ENCODE measurements at places on chromosomes 5 and 9.
A peak's percentile ranks its signal among the peaks of the same experiment; 100 is the strongest.

DNA sequence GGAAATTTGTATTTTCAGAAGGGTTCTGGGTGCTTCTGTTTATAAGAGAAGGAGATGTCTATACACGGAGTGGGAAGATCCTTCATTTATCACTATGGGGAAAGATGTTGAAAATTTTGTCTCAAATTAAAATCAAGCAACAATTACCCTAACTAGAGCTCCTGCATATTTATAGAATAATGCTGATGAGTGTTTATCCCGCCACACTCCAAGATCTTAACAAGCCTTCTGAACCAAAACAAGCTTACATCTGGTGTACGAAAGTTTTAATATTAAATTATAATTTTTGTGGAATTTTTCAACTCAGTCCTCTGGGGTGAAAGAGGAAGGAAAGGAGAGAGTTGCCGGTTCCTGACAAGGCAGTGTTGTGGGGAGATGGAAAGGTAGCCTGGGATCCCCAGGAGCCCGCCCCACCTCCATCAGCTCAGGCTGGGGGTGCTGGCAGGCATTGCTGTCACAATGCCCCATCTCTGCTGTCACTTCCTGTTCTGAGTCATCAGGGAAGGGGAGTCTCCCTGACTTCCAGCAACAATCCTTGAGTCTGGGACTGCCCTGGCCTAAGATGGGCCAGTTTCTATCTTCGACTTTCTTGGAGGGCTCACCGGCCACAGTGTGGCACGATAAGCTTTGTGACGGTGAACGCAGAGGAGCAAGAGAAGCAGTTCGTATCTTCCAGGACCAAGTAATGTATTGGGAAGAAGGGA lies 64.5 kb downstream of the ERAP1 start:
- DNase-seq = no peak

- no peak for DNase-seq
Measured at GRCh38 chr5:31122998-31123951, 70.2 kb upstream of the CDH6 start.

- no peak for DNase-seq
Measured at GRCh38 chr9:96150324-96151227, 151.4 kb downstream of the HSD17B3 start.

GRCh38 chr5:131266370-131267060 lies 2.7 kb downstream of the CDC42SE2 start:
- DNase-seq = no peak

- no peak for DNase-seq
Measured at GRCh38 chr5:54704333-54704732, 186.8 kb downstream of the SNX18 start.

- no peak for DNase-seq
Measured at GRCh38 chr5:33969572-33970452, 14.7 kb downstream of the SLC45A2 start.

- DNase-seq = no peak
Measured at GRCh38 chr5:170221327-170221741, 11.5 kb upstream of the C5orf58 start.

DNA sequence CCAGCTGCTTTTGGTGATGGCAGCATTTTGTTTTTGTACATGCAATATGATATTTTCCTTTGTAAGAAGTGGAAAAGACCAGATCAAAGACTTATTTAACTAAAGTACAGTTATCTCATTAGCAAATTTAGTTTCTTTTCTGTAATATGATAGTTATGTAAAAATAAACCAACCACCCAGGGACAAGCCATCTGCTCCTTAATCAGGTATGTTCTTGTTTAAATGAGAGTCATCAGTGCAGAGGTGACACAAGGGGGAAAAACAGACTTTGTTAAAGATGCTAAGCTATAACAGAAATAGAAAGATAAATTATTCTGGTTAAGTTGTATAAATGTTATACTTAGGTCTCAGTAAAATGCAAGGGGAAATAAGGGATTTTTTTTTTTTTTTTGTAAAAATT lies 805.7 kb upstream of the SEMA6A start:
- DNase-seq = no peak

- DNase-seq = no peak
Measured at GRCh38 chr5:119417891-119418605, 34.2 kb upstream of the HSD17B4 start.

DNA sequence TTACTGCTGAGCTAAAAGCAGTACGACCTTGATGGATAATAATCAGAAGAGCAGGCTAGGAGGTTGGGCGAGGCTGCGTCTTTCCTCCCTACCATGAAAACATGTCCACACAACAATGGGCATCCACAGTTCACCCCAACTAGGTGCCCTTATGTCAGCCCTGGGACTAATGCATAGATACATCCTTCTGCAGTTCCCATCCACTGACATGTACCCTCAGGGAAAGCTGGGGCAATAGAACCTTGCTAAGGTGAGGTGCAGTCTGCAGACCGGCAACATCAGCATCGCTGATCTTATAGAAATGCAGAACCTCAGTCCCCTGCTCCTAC lies 697 bp upstream of the PRUNE2 start:
- DNase-seq = peak; percentile 44

DNA sequence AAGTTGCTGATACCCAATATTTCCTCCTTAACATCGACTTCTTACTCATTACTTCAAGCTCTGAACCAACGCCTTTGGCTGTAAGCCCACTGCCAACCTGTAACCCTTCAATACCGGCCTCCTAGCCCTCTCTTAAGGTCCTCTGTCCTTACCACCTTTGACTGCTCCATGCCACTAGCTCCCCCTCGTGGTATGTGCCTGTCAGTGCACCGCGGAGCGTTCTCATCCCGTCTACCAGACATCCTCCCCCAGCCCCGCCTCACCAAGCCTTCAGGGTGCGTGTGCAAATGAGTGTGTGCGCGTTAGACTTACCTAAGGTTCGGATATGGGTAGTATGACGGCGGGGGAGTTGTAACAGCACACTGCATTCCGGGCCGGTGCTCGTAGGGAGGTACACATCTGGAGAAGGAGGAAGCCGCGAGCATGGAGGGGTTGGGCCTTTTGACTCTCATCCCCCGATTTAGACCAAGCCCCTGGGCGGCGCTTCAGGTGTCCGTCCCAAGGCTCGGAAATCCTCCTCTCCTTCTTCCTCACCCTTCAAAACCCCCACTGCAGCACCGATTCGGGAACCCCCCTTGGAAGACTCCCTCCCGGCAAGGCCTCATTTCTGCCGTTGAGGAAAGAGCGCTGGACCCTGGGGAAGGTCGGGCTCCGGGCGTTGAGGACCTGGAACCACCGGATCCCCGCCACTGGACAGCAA lies 2.8 kb upstream of the MYORG start:
- peak; percentile 40 for DNase-seq

- DNase-seq = peak; percentile 5
Measured at GRCh38 chr5:135116160-135116561, 82.1 kb upstream of the PITX1 start.

GRCh38 chr5:35081134-35081533 lies 33.4 kb upstream of the AGXT2 start:
- DNase-seq = no peak

GRCh38 chr5:10036136-10036815 lies 213.4 kb downstream of the ATPSCKMT start:
- no peak for DNase-seq

GRCh38 chr9:132811985-132812384 lies 66.1 kb downstream of the AK8 start:
- DNase-seq = no peak

DNA sequence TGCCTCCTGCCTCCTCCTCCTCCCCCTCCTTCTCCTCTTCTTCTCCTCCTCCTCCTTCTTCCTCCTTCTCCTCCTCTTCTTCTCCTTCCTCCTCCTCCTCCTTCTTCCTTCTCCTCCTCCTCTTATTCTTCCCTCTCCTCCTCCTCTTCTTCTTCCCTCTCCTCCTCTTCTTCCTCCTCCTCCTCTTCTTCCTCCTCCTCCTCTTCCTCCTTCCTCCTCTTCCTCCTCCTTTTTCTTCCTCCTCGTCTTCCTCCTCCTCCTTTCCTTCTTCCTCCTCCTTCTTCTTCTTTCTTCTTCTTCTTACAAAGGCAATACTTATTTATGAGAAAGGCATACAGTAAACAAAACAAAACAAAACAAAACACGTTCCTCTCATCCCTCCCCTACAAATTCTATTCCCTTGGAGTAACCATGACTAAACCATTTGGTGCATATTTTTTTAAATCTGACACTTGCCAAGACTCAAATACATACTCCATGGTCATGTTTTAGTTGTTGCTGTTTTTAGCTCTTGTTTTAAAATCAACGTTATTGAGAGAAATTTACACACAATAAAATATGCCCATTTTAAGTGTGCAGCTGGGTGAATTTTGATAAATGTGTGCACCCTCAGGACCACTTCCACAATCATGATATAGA lies 135.6 kb downstream of the FOXD1 start:
- DNase-seq = no peak

GRCh38 chr9:13165956-13166355 lies 113.5 kb downstream of the MPDZ start:
- DNase-seq = no peak

GRCh38 chr5:154447089-154447725 lies 1.4 kb downstream of the SAP30L start:
- no peak for DNase-seq

- DNase-seq = no peak
Measured at GRCh38 chr9:81595887-81596543, 93.3 kb downstream of the TLE1 start.

- DNase-seq = no peak
Measured at GRCh38 chr5:305050-305449, 16.5 kb upstream of the AHRR start.

DNA sequence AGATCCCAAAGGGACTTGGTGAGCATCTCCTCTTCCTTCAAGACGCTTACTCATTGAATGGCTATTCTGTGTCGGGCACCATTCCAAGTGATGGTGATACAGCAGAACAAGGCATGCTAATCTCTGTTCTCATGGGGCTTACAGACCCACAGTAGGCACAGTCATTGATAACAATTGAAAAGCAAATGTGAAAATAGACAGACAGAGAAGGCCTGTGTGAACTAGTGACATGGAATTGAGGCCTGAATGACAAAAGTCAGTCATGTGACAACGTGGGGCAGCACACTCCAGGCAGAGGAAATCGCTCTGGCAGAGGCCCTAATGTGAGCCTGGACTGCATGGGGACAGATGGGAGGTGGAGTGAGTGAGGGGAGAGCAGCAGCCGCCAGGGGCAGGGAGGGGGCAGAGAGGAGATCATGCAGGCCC lies 70.7 kb upstream of the CPLX2 start:
- DNase-seq = no peak

GRCh38 chr9:124139001-124139400 lies 118.7 kb upstream of the NEK6 start:
- no peak for DNase-seq

DNA sequence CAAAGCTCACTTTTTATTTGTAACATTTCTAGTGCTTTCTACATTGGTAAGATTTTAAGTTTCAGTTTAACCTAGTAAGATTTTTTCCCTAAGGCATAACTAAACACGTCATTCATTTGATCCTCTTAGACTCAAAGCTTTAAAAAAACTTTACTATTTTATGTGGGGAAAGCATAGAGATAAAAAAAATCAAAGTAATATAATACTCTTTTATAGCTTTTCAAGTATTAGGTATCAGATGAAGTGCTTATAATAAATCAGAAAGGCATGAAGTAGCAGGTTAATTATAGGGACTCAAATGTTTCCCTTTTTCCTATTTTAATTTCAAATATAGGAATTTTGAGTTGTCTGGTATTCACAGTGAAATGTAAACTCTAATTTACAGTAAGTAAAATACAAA lies 68.0 kb upstream of the POU5F2 start:
- no peak for DNase-seq

GRCh38 chr5:2909035-2909434 lies 157.6 kb upstream of the IRX2 start:
- DNase-seq = no peak

GRCh38 chr9:122719218-122719617 lies 4.6 kb upstream of the OR1L4 start:
- no peak for DNase-seq

DNA sequence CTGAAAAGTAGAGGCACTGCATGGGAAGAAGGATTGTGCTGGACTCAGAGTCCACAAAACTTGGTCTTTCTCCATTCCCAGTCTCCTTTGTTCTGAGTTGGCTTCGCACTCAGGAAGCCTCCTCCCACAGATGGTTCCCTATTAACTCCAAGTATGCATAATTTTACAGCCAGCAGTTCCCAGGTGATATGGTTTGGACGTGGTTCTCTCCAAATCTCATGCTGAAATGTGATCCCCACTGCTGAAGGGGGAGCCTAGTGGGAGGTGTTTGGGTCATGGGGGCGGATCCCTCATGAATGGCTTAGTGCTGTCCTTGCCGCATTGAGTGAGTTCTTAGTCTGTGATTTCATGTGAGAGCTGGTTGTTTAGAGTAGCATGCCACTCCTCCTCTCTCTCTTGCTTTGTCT lies 86.6 kb downstream of the FEM1C start:
- DNase-seq = no peak

- no peak for DNase-seq
Measured at GRCh38 chr9:16824545-16825330, 45.7 kb downstream of the BNC2 start.

DNA sequence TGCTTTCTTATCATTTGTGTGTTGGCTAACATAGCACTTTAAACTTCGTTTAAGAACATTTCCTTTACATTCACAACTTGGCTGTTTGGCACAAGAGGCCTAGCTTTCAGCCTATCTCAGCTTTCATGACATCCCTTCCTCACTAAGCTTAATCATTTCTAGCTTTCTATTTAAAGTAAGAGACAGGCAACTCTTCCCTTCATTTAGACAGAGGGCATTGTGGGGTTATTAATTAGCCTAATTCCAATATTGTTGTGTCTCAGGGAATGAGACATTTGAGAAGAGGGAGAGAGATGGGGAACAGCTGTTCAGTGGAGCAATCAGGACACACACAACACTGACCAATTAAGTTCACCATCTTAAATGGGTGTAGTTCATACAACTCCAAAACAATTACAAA lies 51.0 kb upstream of the OR2K2 start:
- DNase-seq = no peak

DNA sequence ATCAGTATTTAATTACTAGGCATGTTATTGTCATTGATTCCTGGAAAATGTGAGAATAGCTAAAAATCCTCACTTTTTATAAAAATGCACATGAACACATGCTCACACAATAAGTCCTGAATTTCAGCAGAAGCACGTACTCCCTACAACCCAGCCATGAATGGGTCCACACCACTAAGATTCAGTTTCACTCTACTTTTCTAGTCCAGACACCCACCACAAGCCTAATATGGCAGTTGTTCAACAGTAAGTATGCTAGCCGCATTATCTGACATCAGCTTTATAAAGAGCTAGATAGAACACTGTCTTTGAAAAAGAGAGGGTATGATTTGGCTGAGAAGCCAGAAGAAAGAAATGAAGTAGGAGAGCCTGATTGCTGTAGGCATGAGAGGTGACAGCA lies 639.3 kb downstream of the BRINP1 start:
- DNase-seq = no peak

GRCh38 chr9:116154334-116154975 lies 864 bp downstream of the PAPPA start:
- no peak for DNase-seq

- DNase-seq = no peak
Measured at GRCh38 chr5:107444300-107444699, 226.4 kb downstream of the EFNA5 start.

DNA sequence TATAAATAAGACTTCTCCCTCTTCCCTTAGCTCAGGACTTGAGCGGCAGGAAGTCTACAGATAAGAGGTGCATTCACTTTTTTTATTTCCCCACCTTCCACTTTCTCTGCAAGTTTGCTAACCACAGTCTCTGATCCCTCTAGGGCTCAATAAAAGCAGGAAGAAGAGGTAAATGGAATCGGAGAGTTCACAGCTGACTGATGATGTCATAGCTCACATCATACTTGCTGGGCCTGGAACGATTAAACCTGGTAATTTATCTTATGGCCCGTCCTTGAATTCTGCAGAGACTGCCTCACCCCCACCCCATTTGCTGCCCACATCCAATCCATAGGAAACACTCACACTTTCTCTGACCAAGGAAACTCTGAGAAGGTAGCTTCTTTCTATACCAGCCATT lies 62.9 kb downstream of the DRD1 start:
- DNase-seq = no peak

Measured in nucleus accumbens (tissue), 56 donors.